ENCODE measurements at places on chromosomes 2 and 18.

GRCh38 chr2:2892892-2893291 lies 484.7 kb downstream of the EIPR1 start:
- no peak for DNase-seq

GRCh38 chr18:42883169-42883568 lies 232.3 kb downstream of the RIT2 start:
- no peak for DNase-seq

DNA sequence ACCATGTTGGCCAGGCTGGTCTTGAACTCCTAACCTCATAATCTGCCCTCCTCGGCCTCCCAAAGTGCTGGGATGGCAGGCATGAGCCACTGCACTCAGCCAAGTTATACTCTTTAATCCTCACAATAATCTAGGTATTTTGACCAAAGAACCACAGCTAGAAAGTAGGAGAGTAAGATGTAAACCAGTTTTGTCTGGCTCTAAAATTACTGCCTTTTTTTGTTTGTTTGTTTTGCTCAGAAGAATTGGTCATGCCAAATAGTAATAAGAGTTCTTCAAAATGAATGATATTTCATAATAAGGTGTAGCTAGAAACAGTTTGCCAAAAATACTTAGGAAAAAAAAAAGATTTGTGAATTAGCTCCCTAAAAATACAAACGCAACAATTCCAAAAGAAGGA lies 36.7 kb downstream of the SCN2A start:
- DNase-seq, result no peak

GRCh38 chr2:156803243-156803642 lies 367.1 kb downstream of the GPD2 start:
- DNase-seq, result peak; percentile 11

DNA sequence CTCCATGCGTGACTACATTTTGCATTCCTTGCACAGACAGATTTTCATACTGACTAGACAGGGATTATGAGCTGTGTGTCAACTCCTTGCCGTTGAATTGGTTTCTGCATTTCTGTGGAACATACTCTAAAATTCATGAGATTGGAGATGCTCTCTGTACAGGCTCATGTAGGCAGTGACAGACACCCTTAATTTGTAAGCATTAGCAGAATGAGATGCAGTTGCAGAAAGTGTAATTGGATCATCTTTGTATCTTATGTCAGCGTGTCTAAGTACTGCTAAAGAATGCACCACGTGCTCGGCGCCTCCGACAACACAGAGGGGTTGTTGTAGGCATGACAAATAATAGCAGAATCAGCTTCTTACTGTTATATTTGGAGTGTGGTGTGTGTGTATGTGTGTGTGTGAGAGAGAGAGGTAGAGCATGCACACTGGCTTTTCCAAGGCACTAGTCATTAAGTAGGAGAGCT lies 212.4 kb downstream of the CMPK2 start:
- DNase-seq, result no peak

GRCh38 chr2:150911766-150912280 lies 349.8 kb downstream of the RBM43 start:
- DNase-seq, result no peak

Measured in iPS-NIHi11 (cell line).